ENCODE measurements at places on chromosomes 5 and 9.

DNA sequence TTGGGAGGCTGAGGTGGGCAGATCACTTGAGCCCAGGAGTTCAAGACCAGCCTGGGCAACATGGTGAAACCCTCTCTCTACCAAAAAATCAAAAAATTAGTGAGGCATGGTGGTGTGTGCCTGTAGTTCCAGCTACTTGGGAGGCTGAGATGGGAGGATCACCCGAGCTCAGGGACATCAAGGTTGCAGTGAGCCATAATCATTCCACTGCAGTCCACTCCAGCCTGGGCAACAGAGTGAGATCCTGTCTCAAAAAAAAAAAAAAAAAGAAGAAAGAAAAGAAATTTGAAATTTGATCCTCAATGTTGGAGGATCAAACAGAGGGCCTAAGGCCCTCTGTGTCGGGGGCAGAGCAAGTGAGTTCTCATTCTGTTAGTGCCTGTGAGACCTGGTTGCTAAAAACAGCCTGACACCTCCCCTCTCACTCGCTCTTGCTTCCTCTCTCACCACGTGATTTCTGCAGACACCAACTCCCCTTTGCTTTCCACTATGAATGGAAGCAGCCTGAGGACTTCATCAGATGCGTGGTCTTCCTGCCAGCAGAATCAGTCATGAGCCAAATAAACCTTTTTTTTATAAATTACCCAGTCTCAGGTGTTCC is 8.4 kb upstream of the GOLPH3 start:
- no peak overlapping the region for H3K27ac ChIP-seq
- H3K4me3 ChIP-seq, result no peak overlapping the region
- DNase-seq, result no peak
- no peaks in the 10 kb centered on the region for H3K4me1 ChIP-seq
- no peaks in the 10 kb centered on the region for H3K27me3 ChIP-seq

DNA sequence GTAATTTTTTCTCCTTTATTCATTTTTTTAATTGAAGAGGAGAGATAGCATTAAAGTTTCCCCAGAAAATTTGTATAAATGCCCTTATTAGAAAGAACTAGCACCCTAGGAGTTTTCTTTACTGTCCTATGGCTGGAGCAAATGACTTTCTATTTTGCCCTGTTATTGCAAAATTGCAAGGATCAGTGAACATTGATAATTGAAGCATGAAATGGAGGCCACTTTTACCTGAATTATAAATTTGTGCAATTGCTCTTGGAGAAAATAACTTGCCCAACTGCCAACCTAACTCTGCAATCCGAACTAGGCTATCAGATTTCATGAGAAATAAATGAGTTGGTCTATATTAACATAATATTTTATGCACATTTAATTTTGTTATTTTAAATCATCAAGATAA is 111.9 kb downstream of the MTRR start:
- no peak overlapping the region for H3K27ac ChIP-seq
- no peaks in the 10 kb centered on the region for H3K36me3 ChIP-seq
- no peak overlapping the region for H3K4me3 ChIP-seq
- H3K27me3 ChIP-seq, result no peaks in the 10 kb centered on the region

GRCh38 chr5:74316064-74316603 is 324.4 kb downstream of the ENC1 start:
- DNase-seq, result no peak
- no peak overlapping the region for H3K27ac ChIP-seq
- H3K36me3 ChIP-seq, result no peaks in the 10 kb centered on the region

DNA sequence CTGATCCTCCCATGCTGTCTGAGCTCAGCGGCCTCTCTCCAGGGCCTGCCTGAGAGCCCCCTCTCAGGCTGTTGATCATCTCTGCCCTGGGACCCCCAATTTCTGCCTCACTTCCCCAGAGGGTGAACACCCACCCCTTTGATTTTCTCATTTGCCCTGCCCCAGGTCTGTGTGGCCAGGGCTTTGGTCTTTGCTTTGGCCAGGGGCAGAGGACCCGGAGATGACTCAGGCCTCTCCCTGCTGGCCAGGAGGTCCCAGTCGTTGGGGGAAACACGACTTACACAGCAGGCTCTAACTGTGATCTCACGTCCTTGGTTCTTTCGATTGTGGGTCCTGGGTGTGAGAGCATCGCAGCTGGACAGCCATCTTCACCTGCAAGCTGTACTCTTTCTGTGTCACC is 1.1 kb upstream of the ADAMTS2 start:
- H3K27ac ChIP-seq, result no peak overlapping the region
- no peak overlapping the region for H3K4me3 ChIP-seq
- H3K4me1 ChIP-seq, result no peaks in the 10 kb centered on the region

GRCh38 chr5:181043285-181044092 is 3.4 kb downstream of the BTNL9 start:
- H3K4me1 ChIP-seq, result no peaks in the 10 kb centered on the region
- DNase-seq, result no peak
- no peak overlapping the region for H3K4me3 ChIP-seq
- no peaks in the 10 kb centered on the region for H3K27me3 ChIP-seq
- H3K27ac ChIP-seq, result no peak overlapping the region

- no peaks in the 10 kb centered on the region for H3K27me3 ChIP-seq
- H3K27ac ChIP-seq, result no peak overlapping the region
- no peaks in the 10 kb centered on the region for H3K36me3 ChIP-seq
These were observed 4.1 kb upstream of the CARD9 start for GRCh38 chr9:136377341-136378169.

DNA sequence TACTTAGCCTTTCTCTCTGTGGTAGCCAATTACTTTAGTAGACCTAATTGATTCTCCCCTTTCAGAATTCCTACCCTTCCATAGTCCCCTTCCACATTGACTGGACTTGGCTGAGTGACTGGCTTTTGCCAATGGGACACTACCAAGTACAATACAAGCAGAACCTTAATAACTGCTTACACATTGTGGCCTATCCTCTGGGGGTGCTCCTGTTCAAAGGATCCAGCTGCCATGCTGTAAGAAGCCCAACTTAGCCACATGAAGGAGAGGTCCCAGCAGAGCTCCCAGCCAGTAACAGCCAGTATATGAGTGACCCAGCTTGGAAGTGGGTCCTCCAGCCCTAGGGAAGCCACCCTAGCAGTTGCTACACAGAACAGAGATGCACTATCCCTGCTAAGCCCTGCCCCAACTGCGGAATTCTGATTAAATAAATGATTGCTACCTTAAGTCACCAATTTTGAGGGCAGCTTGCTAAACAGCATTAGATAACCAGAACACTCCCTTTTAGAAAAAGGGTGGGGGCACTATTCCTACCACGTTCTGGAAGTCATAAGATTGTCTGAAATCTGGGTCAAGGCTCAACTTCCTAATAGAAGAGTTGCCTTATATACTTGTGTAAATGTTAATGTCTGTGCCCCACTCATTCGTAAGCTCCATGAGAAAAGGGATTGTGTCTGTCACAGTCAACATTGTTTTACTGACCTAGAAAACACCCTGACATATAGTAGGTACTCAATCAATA is 11.1 kb upstream of the APTX start:
- H3K4me1 ChIP-seq, result no peaks in the 10 kb centered on the region
- DNase-seq, result no peak
- H3K36me3 ChIP-seq, result no peaks in the 10 kb centered on the region
- H3K27ac ChIP-seq, result no peak overlapping the region
- no peaks in the 10 kb centered on the region for H3K27me3 ChIP-seq

Measured in tibial nerve (tissue), 4 donors.